Stimulated activated CD8-positive, alpha-beta memory T cell treated with anti-CD3 and anti-CD28 coated beads, Interleukin-7, amount 100 ng/mL, for 1 hour (primary cell): ENCODE measurements at places on chromosomes 3 and 15.

DNA sequence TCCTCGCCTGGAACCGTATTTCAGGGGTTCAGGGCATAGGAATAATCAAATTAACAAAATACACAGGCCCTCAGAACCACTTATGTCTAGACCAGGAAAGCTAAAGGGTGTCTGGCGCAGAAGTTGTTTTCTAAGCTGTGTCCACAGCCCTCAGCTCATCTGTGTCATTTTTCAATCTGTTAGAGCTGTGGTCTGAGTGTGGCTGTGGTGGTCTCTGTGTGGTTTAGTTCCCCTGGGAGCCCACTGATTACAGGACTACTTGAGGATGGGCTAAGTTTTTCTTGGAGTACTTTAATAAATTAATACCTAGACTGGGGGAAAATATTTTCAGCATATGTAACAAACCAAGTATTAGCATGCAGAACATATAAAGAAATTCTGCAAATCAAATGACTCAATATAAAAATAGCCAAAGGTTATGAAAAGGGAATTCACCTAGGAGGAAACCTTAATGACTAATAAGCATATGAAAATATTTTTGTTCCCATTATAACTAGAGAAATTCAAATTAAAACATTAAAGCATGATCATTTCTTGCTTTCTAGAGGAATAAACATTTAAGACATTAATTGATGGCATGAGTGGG, 186.3 kb downstream of the SATB1 start:
- DNase-seq = no peak

DNA sequence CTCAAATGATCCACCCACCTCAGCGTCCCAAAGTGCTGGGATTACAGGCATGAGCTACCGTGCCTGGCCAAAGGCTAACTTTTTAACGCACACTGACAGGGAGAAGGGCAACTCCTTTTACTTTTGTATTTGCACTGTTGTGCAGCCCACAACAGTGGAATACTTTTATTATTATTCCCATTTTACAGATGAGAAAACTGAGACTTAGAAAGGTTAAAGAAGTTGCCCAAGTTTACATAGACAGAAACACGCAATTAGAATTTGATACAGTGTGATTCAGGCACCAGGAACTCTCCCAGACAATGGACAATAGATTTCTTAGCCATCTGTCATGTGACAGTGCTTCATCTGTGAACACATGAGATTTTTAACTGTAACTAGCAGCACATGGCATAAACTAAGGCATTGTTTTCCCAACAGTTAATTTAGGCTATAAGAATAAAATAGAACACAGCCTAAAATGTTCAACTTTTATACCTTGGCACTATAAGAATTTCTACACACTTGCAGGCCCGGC, 18.8 kb downstream of the STAG1 start:
- no peak for DNase-seq

DNA sequence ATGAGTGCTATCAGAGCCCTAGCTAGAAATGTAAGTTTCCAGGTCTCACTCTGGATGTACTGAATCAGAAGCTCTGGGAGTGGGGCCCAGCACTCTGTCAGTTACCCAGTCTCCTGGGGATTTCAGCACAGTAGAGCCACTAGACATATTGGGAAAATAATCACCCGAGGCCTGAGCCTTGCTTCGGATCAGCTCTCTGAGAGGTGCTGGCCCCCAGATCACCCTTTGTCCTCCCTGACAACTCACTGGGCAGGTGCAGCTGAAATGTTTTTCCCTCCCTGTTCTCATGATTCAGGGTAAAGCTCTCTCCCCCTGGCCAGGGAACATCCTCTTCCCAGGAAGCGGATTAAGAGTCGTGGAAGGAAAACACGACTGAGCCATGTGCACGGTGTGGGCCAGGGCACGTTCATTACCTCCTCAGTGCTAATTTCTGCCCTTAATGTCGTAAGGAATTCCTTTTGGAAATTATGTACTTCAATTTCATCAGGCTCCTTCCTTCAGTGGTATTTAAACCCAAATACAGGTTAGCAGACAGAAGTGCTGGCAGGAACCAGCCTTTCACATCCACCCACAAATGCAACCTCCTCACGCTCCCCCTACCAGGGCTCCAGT, 296.7 kb upstream of the LYSMD4 start:
- no peak for DNase-seq

DNA sequence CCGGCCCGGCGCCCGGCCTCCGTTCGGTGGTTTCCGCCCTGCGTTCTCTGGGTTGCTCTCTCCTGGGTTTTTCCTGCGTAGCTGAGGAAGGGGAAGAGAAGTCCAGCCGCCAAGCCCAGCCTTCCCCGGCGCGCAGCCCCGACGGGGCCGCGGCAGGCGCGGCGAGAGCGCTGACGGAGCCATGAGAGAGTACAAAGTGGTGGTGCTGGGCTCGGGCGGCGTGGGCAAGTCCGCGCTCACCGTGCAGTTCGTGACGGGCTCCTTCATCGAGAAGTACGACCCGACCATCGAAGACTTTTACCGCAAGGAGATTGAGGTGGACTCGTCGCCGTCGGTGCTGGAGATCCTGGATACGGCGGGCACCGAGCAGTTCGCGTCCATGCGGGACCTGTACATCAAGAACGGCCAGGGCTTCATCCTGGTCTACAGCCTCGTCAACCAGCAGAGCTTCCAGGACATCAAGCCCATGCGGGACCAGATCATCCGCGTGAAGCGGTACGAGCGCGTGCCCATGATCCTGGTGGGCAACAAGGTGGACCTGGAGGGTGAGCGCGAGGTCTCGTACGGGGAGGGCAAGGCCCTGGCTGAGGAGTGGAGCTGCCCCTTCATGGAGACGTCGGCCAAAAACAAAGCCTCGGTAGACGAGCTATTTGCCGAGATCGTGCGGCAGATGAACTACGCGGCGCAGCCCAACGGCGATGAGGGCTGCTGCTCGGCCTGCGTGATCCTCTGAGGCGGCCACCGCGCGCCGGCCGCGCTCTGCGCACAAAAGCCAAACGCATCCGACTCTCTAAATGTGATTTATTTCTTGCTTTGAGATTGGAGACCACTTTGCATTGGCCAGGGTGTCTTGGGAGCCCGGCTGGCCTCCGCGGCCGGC, 727 bp downstream of the RAP2B start:
- DNase-seq = no peak

DNA sequence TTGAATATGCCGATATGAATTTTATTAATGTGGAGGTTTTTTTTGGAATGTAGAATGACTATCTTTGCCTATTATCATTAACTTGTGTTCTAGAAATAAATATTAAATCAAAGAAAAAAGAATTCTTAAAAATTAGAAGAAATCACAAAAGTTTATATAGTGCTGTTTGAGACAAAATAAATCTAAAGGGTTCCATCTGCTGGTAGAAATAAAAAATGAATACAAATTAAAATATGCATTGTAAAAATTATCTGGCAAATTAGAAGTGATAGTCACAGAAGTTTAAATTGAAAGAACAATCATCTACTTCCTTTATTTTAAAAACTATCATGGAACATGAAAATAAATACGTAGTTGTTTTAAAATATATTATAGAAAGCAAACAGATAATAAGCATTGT, 22.7 kb upstream of the ZBTB20 start:
- DNase-seq = no peak

- no peak for DNase-seq
Measured at GRCh38 chr15:36766449-36766848, 187.0 kb downstream of the CDIN1 start.

DNA sequence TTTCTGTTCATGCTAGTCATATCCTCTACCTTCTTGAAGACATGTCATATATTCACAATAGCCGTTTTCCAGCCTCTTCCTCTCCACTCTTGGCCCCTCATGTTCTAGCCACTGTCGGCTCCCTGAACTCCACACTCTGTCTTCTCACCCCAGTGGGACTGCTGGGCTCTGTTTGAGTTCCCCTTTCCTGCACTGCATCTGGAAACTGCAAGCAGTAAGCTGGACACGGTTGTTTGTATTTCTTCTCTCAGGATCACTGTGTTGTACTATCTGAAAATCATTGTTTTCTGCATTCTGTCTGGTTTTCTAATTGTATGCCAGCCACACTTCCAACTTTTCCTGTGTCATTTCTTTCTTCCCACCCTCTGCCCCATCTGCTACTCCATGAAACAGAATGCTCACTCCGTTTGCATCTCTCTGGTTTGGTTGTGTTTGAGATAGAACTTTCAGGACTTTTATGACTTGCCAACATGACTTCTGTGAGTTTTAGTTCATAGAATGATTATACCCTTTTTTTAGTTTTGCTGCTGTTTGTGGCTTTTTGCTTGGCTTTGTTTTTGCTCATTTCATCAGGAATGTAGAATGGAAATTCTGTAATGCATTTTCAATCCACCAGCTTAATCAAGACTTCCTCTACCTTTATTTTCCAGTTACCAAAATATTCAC, 192.3 kb downstream of the PLCL2 start:
- no peak for DNase-seq

DNA sequence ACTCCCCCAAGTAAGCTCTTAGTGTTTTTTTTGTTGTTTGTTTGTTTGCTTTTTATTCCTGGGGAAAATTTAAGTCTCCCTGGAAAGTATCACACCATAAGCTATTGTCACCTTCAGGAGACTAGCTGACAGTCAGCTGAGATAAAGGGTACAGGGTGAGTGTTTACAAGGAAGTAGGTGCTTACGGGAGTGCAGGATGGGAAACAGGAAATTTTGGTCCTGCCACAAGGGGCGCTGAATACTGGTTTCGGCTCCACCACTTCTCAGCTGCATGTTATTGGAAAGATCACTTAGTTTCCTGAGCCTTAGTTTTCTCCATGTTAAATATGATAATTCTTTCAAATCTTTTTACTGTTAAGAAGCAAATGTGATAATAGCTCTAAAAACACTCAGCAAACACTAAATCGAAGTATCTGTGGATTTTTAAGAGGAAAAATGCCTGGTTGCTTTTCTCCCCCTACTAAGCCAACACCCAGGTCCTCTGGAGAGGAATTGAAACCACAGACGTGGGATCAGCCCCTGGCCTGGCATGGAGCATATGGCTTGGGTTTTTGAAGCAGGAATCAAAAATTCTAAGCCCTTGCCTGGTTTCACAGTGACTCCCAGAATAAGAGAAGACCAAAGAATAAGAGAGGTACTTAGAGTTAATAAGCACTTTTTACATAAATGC, 90.7 kb downstream of the SCN11A start:
- DNase-seq = no peak

- no peak for DNase-seq
Measured at GRCh38 chr15:39597751-39598185, 16.9 kb downstream of the THBS1 start.

DNA sequence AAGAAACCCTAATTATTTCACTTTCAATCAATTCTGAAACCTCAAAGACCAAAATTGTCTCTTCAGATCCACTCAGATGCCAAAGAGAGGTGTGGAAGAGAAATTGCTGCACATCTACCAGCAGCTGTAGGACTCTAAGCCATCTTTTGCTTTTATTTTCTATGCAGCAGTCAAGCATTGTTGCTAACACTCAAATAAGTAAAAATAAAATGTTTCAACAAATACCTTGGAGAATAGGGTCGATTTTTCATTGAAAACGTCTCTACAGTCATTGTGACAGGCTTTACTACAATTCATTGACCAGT, 66.4 kb upstream of the CFAP20DC start:
- no peak for DNase-seq

DNA sequence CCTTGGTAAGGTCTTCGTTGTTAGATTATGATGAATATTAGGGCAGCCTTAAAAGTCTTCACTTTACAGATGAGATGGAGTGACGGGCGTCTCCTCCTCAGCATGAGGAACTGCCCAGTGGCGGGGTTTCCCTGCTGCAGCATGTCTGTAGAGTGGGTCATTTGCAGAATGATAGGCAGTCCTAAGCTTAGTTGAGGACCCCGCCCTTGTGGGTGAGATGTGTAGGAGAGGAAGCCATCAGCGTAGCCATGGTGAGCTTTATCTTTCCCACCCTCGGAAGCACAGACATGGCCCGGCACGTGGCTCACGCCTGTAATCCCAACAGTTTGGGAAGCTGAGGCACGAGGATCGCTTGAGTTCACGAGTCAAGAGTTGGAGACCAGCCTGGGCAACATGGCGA, 877 bp downstream of the NIT2 start:
- no peak for DNase-seq

DNA sequence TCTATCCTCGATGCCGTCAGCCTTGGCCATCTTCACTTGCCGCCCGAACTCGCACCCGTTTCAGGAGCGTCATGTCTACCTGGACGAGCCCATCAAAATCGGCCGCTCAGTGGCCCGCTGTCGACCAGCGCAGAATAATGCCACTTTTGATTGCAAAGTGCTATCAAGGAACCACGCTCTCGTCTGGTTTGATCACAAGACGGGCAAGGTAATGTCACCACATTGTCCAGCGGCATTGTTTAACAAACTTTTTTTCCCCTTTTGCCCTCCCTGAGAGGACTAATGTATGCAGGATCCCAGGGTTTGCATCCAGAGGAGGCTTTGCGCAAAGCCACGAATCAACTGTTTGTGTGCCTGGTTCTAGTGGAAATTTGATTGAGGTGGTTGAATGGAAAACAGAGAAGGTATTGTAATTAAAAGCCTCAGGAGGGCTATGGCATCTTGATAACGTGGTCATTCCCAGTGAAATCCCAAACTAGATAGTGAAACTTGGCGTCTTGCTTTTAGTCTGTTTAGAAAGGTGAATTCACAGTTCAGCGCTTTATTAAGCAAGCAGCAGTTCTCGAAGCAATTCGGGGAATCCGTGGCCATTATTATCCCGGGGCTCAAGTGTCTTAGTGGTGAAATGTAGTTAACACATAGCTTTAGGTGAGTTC, 1.7 kb downstream of the SLMAP start:
- no peak for DNase-seq

DNA sequence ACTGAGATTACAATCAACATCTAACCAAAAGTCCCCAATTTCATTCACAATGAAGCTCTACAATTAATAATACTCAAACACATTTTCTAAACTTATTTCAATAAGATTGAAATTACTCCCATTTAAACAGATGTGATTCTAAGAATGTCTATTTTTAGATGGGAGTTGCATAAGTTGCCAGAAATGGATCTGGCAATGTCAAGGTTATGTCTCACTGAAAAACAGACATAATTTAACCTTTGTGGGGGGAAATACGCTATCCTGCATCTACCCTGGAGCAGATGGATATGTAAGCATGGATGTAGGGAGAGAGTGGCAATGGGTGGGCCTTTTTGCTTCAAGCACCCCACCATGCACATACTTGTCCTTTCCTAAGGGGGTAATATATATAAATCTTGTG, 6.7 kb upstream of the EIF1B start:
- no peak for DNase-seq

- DNase-seq = no peak
Measured at GRCh38 chr3:72189339-72189738, 404.4 kb upstream of the PROK2 start.

DNA sequence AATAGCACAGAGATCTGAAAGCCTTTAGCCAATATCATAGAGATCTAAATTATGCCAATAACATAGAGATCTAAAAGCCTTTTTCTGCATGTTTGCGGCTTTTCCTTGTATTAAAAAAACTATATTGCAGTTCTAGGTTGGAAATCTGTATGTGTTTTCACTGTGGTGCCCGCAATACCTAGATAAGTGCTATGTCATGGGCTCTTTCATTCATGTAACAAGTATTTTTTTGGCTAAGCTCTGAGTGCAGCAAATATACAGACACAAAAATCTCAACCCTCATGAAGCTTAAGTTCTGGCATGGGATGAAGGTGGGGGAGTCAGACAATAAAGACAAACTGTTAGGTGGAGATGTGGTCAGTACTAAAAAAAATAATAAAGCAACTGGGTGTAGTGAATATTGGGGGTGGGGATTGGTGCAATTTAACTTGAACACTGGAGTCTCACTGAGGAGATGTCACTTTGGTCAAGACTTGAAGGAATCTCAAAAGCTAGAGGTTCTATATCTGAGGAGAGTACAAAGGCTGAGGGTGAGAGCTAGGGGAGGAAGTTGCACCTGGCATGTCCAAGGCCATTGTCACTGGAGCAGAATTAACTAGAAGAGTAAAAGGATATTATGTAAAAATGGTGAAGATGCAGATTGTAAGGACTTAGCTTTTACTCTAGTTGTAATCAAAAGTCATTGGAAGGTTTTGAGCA, 973 bp downstream of the BUB1B start:
- DNase-seq = no peak
